ENCODE measurements at places on chromosomes 5 and 9.

GRCh38 chr9:101458963-101459631 lies 23.5 kb upstream of the ALDOB start:
- no peak for DNase-seq

GRCh38 chr5:75005561-75005960 lies 46.8 kb downstream of the GCNT4 start:
- DNase-seq, result no peak

DNA sequence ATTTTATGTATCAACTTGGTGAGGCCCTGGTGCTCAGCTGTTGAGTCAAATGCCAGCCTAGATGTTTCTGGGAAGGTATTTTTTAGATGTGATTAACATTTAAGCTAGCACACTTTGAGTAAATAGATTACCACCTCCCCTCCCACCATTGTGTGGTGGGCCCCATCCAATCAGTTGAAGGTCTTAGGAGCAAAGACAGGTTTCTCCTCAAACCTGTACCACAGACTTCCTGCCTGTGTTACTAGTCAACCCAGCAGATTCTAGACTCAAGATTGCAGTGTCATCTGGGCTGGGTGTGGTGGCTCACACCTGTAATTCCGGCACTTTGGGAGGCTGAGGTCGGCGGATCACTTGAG lies 33.8 kb downstream of the MRPL36 start:
- DNase-seq, result no peak

- DNase-seq, result no peak
Observed at GRCh38 chr5:172423379-172424110, 30.8 kb downstream of the SH3PXD2B start.
